ENCODE measurements at places on chromosomes 2 and 18.
A peak's percentile ranks its signal among the peaks of the same experiment; 100 is the strongest.

DNA sequence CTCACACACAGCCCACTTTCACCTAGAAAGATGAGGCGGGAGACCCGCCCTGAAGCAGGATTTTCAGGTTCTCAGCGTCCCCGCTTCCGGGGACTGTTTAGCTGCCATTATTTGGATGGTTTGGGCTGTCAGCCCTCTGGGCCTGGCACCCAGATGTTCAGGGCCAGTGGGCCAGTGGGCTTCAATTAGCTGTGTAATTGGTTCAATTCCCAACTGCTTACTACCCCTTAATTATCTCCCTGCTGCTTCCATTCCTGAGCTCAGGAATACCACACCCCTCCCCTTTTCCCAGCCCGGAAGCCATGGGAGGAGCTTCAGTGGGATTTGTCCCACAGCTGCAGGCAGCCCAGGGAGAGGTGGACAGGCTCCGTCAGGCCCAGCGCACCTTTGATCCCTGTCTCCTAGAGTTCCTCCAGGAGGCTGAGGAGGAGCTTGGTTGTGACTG is 114.1 kb upstream of the MYCN start:
- DNase-seq: no peak

GRCh38 chr2:27263287-27264252 is 723 bp upstream of the SLC30A3 start:
- no peak for DNase-seq

GRCh38 chr2:47779426-47779790 is 3.5 kb upstream of the MSH6 start:
- no peak for DNase-seq

GRCh38 chr2:236874866-236875481 is 210.7 kb upstream of the COPS8 start:
- DNase-seq: no peak

DNA sequence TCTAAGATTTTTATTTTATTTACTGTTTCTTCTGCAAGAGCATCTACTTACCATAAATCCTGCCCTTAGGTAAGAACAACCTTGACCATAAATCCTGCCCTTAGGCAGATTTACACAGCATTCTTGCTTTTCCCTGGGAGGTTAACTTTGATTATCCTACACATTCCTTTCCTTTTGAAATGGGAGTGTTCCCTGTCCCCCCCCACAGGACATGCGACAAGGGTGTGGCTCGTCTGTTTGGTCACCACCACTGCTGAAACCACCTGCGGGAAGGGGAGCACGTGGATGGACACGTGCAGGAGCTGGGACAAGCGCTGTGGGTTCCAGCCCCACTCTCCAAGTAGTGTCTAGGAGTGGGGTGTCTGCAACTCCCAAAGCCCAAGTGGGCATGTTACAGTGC is 239.3 kb upstream of the SP5 start:
- no peak for DNase-seq

DNA sequence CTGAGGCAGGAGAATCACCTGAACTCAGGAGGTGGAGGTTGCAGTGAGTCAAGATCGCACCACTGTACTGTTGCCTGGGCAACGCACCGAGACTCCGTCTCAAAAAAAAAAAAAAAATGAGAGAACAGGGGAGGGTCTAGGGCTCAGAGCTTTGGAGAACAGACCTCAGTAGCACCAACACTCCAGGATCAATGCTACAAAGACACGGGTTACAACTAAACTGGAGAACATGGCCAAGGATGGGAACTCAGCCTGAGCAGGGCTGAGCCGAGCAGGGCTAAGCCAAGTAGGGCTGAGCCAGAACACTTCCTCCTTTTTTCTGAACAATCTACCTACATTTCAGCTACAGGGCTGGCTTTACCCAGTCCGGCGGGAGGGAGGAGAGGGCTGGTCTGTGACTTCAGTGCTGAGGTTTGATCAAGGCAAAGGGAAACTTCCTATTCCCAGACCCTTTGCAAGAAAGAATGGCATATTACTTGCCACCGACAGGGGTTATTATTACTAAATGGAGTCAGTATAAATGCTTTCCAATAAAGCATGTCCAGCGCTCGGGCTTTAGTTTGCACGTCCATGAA is 2.9 kb upstream of the CASP8 start:
- no peak for DNase-seq

GRCh38 chr2:216678098-216678465 is 17.3 kb downstream of the IGFBP5 start:
- no peak for DNase-seq

GRCh38 chr2:102677244-102678215 is 58.2 kb downstream of the SLC9A2 start:
- no peak for DNase-seq

GRCh38 chr2:165203689-165204559 is at the start of gene SCN3A:
Gene SCN3A (minus strand): TSS chr2:165204050. CDS start chr2:165176394, 27,656 bp downstream.
- DNase-seq: peak; percentile 54
